ENCODE measurements at places on chromosomes 7 and 10. TPM values are rescaled to one million over a fixed set of nuclear protein-coding genes. Genes with fewer than 3 reads are reported as not detected.

GRCh38 chr7:7786595-7786994, 68.2 kb upstream of the RPA3 start:
- no peak for DNase-seq
- H3K36me3 ChIP-seq, result no peaks in the 10 kb centered on the region
- no peaks in the 10 kb centered on the region for H3K4me1 ChIP-seq

WEE2 gene
- total RNA-seq, result not detected

DNA sequence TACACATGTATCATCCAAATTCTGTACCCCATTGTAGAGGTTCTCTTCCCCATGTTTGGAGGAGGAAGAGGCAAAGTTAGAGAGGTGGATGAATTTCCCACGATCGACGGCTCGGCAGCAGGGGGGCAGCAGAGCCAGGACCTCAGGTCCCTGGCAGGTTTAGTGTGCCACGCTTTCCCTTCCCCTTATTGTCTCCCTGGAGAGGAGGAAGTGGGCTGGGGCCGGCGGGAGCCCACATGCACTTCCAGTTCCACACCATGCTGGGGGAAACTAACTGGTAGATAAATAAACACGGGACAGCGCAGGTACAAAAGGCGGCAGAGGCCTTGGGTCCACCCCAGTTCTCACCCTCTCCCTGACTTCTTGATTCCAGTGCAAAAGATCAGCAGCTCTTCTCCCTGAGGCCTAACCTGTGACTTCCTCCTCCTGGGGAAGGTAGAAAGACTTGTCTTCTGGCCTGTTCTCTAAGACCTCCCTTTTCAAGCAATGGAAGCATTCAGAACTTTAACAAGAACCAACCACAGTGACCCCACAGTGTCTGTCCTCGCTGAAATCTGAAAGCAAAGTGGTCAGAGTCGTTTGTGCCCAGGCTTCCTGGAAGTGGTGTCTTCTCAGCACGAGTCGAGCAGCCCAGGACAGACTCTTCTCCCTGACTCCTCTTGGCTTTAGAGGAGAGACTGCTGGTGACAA, 30.5 kb upstream of the SRGN start:
- H3K4me1 ChIP-seq, result peaks cover 9% of the 10 kb centered on the region
- no peak overlapping the region for H3K27ac ChIP-seq
- H3K4me3 ChIP-seq, result no peak overlapping the region

DNA sequence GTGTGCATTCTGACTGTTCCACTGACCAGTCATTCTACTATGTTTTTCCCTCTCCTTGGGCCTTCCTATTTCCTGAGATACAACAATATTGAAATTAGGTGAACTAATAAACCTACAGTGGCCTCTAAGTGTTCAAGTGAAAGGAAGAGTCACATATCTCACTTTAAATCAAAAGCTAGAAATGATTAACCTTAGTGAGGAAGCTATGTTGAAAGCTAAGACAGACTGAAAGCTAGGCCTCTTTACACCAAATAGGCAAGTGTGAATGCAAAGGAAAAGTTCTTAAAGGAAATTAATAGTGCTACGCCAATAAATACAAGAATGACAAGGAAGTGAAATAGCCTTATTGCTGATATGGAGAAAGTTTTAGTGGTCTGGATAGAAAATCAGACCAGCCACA, 5.7 kb upstream of the DYNC1I1 start:
- no peak overlapping the region for H3K27ac ChIP-seq
- DNase-seq, result no peak
- no peaks in the 10 kb centered on the region for H3K27me3 ChIP-seq
- H3K4me3 ChIP-seq, result no peak overlapping the region
- H3K4me1 ChIP-seq, result no peaks in the 10 kb centered on the region
- H3K36me3 ChIP-seq, result no peaks in the 10 kb centered on the region

DNA sequence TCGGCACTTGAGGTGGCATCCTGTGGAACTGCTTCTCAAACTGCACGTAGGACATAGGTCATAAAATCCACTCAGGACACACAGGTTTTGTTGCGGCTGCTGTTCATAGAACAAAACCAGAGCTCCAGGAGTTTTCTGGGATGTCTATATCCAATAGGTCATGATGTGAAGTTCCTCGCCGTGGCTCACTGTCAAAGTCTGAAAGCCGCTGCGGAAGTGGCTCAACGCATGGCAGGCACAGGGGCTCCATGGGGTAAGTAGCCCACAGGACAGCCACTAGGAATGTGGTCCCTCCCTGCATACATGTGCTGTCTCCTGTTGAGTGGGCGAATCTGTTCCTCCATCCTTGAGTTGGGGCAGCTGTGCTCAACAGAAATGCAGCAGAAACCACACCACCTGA, 72.2 kb downstream of the PRKAG2 start:
- no peak overlapping the region for H3K27ac ChIP-seq
- H3K4me1 ChIP-seq, result peaks cover 4% of the 10 kb centered on the region
- DNase-seq, result no peak
- H3K4me3 ChIP-seq, result no peak overlapping the region
- H3K27me3 ChIP-seq, result no peaks in the 10 kb centered on the region

CCDC3 gene
- total RNA-seq, result 2.9 TPM

DNA sequence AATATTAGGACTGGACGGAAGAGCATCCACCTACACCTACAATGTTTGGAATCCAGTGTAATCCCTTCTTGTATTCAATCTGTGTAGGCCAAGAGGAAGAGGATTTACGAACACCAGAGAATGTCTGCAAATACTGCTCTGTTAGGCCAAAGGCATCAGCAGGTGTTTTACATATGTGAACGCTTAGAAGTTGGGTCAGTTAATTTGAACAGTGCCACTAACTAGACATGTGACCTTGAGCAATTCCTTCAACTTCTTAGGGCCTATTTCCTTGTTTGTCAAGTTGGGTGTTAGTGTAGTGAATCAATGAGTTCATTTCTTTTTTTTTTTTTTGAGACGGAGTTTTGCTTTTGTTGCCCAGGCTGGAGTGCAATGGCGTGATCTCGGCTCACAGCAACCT, 35.4 kb downstream of the MYPN start:
- H3K36me3 ChIP-seq, result no peaks in the 10 kb centered on the region
- H3K27me3 ChIP-seq, result no peaks in the 10 kb centered on the region
- no peaks in the 10 kb centered on the region for H3K4me1 ChIP-seq
- no peak overlapping the region for H3K27ac ChIP-seq
- DNase-seq, result no peak
- H3K4me3 ChIP-seq, result no peak overlapping the region

- DNase-seq, result no peak
- no peaks in the 10 kb centered on the region for H3K4me1 ChIP-seq
- no peak overlapping the region for H3K4me3 ChIP-seq
These were observed 688.0 kb downstream of the CNTNAP2 start for GRCh38 chr7:146804620-146805019.
